AG09319 (cell line): ENCODE measurements at places on chromosomes 2 and 18.

GRCh38 chr18:75785206-75785605 lies 357.7 kb upstream of the SMIM21 start:
- DNase-seq: no peak

DNA sequence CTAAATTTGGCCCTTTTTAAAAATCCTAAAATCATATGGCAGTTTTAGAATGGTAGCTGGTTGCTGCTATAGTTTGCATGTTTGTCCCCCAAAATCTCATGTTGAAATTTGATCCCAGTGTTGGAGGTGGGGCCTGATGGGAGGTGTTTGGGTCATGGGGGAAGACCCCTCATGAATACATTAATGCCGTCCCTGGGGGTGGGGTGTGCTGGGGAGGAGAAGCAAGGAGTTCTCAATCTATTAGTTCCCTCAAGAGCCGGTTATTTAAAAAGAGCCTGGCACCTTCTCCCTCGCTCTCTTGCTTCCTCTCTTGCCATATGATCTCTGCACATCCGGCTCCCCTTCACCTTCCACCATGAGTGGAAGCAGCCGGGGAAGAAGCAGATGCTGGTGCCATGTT lies 20.8 kb downstream of the GPATCH11 start:
- no peak for DNase-seq

DNA sequence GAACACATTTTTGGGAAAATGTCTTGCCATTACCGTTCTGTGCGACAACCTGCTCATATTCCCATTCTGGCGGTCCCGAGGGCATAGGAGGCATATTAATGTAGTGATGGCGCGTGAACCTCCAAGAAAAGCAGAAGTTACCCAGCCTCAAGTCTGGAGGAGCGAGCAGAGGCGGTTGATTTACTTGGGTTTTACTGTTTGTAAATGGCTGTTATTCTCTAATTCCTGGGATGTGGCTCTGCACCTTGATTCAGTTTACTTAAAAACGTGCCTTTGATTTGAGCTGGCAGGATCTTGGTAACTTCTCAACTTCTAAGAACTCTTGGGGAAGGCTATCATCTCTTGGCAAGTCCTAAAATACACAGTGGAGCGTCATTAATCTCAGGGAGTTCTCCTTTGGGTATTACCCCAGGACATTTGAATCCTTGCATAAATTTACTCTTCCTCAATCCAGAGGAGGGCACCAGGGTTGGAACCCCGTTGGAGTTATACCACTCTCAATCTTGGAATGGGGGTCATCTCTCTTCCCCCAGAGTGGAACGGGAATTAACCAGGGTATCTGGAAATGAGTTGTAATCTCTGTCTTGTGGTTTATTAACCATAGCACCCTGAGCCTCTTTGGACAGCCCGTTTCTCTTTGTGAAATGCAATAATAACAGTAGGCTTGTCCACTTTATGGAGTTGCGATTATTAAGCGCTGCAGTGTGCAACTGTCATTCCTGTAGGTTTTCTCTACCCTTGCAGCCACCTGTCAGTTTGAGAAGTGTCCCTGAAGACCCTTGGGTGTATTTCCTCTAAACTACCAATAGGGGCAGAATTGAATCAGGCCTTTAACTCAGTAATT lies 2.1 kb downstream of the HK2 start:
- DNase-seq: no peak

DNA sequence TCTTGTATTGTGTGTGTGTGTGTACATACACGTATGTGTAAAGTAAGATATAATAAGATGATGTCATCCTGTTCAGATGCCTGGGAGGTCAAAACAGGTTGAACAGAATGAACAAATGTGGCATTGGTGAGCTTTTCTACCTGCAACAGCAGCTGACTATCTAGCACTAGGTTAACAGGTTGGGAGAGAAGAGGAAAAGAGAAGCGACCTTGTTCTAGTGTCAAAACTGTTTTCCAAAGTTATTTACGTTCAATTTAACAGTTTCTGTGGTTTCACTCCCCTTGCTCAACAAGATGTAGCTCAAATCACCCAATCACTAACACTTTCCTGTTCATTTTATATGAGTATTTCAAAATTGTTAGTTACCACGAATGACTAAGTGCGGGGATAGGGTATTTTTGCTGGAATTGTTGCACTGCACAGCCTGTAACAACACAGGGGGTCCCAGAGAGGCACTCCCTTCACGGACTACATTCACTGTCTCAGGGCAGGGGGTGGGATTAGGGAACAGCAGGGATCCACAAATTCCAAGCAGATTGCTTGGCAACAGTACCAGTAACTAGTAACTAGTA lies 67.5 kb upstream of the DTNB start:
- no peak for DNase-seq

GRCh38 chr18:31112804-31113203 lies 10.6 kb upstream of the DSC2 start:
- no peak for DNase-seq

DNA sequence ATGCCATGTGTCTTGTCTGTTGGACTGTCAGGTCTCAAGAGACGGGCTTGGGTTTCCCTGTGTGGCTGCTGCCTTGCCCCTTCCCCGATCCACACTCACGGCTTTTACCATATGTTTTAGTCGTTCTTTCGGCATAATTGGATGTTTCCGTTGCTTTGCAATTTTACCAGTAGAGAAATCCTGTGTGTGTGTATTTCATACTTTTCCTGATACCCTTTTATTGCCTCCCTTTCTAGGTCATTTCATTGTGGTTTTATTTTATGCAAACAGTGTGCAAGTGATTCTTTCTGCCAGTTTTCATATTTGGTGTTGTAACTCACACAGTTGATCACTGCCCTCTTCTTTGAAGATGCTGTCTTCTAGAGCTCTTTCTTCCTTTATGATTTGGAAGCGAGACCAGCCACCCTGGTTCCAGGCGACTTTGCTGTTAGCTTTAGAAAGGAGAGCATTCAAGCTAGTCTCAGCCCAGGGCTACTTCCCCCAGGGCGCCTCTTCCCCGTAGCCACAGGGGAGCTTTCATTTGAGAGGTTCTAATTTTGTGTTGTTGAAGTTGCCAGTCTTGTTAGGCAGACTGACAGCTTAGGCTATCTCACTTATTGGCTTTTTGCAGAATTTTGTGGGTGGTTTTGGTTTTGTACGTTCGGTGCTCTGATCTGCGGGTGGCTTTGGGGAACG lies 17.0 kb downstream of the SH3BP4 start:
- no peak for DNase-seq

- no peak for DNase-seq
These were observed 182.5 kb upstream of the HS6ST1 start for GRCh38 chr2:128501006-128501690.

DNA sequence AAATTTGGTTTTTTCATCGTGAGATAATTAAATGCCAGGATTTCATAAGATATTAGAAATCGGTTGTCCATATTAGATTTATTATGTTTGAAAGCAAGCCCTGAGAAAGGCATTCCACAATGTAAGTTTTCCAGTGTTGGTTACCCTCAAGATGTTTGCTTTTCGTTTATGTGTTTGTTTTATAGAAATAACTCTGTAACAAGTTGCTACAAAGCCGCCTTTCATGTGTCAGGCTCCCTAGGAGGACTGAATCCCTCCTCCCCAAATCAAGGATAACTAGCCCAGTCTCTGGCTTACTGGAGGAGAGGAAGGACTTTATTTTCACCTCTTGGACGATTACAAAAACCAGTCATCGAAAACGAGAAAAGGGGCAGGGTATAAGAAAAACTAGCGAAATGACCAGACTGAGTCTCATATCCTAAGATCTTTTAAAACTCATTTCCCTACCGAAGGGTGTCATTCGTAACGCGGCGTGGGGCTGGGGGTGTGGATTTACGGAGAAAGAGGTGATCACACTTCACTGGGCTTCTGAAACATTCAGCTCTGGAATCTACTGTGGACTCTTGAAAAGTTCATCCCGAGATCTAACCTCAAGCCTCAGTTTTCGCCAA lies 1.0 kb upstream of the PEX13 start:
- no peak for DNase-seq
